Left colon (tissue), 2 donors: ENCODE measurements at places on chromosomes 11 and 22. TPM values are rescaled to one million over a fixed set of nuclear protein-coding genes. Genes with fewer than 3 reads are reported as not detected.

MMP8 gene
- total RNA-seq = not detected

ACRV1 gene
- not detected for total RNA-seq

PAMR1 gene
- total RNA-seq = 8.0 TPM

OR10D3 gene
- total RNA-seq = not detected

RHOD gene
- total RNA-seq = 9.7 TPM

NCR3LG1 gene
- 13.1 TPM for total RNA-seq

KCNQ1 gene
- 42.8 TPM for total RNA-seq

MYEOV gene
- 8.0 TPM for total RNA-seq

WNT11 gene
- total RNA-seq = 7.9 TPM

MMP13 gene
- total RNA-seq = not detected

ALG8 gene
- 22.1 TPM for total RNA-seq

IFITM10 gene
- total RNA-seq = 0.87 TPM

PGM2L1 gene
- total RNA-seq = 9.9 TPM

SCGB2A2 gene
- not detected for total RNA-seq

CTSF gene
- 5.6 TPM for total RNA-seq
